ENCODE measurements at places on chromosomes 11 and 22. TPM values are rescaled to one million over a fixed set of nuclear protein-coding genes. Genes with fewer than 3 reads are reported as not detected.

DNA sequence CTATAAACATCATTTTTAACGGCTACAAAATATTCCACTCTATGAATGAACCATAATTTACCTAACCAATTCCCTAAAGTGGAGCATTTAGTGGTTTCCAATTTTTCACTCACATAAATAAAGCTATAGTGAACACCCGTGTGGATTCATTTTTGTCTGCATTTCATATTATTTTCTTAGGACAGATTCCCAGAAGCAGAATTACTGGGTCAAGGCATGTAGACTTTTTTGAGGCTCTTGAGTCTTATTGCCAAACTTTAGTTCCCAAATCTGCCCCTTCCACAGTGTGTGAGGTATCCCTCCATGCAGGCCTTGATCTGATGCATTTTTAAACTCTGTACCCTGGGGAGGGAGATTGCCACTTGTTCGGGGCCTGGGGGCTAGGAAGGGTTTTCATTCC lies 198.2 kb downstream of the TENM4 start:
- no peak for DNase-seq

The LRRN4CL gene
- total RNA-seq = 195 TPM

The BANF1 gene
- 67.2 TPM for total RNA-seq

The MN1 gene
- 1.8 TPM for total RNA-seq

DNA sequence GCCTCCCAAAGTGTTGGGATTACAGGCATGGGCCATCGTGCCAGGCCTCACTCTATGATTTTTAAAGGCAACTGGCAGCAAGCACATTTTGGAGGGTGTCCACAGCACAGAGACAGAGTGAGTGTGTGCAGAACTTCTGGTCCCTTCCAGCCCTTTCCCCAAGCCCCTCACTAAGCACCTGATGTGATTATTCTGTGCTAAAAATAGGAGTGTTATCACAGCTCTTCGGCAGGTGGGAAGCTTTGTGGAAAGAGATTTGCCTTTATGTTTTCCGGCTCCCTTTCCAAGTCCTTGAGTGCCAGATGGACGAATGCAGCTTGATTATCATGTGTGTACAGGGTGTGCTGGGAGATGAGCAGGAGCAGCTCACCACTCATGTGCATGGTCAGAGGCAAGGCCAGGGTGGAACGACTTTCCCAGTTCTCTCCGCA lies 310.8 kb downstream of the DDX10 start:
- DNase-seq = no peak

DNA sequence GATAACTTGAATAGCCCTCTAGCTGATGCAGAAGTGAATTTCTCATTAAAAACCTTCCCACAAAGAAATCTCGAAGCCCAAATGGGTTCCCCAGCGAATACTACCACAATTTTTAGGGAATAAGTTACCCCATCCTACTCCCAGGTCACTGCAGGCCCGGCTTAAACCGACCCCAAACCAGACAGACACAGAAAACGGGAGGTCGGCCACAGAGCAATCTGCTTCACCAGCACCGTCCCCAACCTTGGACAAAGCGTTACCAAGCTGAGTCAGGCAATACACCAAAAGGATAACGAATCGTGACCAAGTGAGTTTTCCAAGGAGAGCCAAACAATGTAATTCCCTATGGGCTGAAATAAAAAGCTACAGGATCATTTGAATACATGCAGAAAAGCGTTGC lies 575 bp upstream of the MOV10L1 start:
- no peak for DNase-seq

The USP35 gene
- total RNA-seq = 8.1 TPM

- DNase-seq = no peak
Measured at GRCh38 chr22:23117891-23118646, 23.7 kb downstream of the RSPH14 start.

The OR6T1 gene
- not detected for total RNA-seq

GRCh38 chr11:81870815-81871214 lies 862.8 kb downstream of the FAM181B start:
- DNase-seq = no peak

GRCh38 chr11:1983601-1983961 lies 14.1 kb downstream of the H19 start:
- DNase-seq = no peak

DNA sequence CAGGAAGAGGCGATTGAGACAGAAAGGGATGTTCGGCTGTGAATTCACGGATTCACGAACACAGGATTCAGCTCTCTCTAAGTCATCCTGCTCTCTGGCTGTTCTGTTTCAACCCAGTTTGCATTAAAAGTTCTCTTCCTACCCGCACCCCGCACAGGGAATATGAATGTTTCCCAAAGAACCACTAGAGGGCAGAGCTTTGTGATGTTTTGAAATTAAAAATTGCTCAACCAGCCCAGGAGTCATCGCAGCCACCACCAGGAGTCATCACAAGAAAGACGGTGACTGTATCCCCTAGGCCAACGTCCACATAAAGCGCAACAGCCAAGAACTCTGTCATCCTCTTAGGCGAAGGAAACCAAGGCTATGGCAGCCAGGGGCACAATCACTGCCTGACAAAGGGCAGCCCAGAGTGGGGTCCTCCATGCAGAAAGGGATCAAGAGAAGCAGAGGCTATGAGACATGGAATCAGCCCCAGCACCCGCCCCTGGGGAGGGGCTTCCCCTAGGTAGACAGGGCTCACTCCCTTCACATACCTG lies 122.4 kb downstream of the WT1 start:
- peak; percentile 53 for DNase-seq

GRCh38 chr22:20867179-20868024 lies 8.6 kb downstream of the SNAP29 start:
- no peak for DNase-seq

DNA sequence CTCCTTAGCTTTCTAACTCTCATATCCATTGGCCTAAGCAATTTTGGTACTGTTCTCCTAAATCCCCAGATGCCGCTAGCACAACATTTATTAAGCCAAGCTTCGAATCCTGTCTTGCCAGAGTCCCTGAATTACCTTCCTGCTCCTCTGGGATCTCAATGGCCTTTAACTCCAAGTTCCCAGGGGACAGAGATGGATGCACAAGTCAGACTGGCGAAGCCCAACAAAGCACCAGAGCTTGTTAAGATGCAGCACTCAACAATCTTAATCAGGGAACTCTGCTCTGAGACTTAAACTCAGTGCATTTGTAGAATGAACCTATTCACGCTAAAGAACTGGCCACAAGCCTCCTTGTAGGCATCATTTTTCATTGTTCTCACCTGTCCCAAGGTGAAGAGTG lies 9.4 kb downstream of the GALNT18 start:
- no peak for DNase-seq

- DNase-seq = peak; percentile 70
Measured at GRCh38 chr11:19196432-19196831, 5.4 kb downstream of the CSRP3 start.

GRCh38 chr11:87223816-87224215 lies 186.1 kb downstream of the TMEM135 start:
- DNase-seq = no peak

GRCh38 chr11:34006876-34007275 lies 44.7 kb upstream of the CAPRIN1 start:
- no peak for DNase-seq

The ABTB2 gene
- total RNA-seq = 7.0 TPM

The ACTN3 gene
- 0.75 TPM for total RNA-seq

- peak; percentile 83 for DNase-seq
Measured at GRCh38 chr11:68998390-68998911, 14.6 kb downstream of the MRGPRF start.

The KCTD14 gene
- total RNA-seq = 0.35 TPM

The SCUBE1 gene
- total RNA-seq = not detected

The BTG4 gene
- total RNA-seq = not detected

DNA sequence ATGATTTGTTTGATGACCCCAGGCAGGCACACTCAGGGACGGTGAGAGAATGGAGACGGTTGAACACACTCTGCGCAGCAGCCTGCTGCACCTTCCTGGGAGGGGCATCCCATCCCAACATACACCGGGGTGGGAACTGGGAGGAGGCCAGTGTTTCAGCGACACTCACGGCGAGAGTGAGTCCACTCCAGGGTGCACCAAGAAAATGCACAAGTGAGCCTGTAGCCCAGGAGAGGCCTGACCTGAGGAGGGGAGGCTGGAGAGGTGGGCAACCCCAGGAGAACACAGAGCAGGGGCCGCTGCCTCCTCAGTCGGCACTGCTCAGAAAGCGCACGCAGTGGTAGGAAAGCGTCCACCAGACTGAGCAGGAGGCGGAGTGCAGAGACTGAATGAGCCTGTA lies 54.5 kb downstream of the IGF2 start:
- no peak for DNase-seq

- DNase-seq = no peak
Measured at GRCh38 chr11:119672597-119672996, 56.4 kb downstream of the NECTIN1 start.

The RBM4B gene
- total RNA-seq = 21.2 TPM

- DNase-seq = no peak
Measured at GRCh38 chr22:20219667-20220628, 48.2 kb downstream of the RTN4R start.

The C11orf58 gene
- total RNA-seq = 127 TPM

DNA sequence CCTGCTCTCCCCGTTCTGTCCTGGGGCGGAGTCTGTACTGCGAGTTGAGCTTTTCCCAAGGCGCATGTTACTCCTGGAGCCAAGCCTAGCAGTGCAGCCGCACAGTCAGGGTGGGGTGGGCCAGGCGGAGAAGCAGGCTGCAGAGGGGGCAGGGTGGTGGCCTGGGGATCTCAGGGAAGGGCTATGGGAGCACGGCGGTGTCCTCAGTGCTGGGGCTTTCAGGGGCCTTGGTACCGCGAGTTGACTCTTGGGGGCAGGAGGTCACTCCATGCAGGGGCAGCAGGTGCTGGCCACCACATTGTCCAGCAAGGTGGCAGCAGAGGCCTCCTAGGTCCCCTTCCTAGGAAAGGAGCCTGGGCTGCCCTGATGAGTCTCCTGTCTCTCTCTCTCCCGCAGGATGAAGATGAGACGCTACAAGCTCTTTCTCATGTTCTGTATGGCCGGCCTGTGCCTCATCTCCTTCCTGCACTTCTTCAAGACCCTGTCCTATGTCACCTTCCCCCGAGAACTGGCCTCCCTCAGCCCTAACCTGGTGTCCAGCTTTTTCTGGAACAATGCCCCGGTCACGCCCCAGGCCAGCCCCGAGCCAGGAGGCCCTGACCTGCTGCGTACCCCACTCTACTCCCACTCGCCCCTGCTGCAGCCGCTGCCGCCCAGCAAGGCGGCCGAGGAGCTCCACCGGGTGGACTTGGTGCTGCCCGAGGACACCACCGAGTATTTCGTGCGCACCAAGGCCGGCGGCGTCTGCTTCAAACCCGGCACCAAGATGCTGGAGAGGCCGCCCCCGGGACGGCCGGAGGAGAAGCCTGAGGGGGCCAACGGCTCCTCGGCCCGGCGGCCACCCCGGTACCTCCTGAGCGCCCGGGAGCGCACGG lies 14.9 kb upstream of the MIEF1 start:
- DNase-seq = no peak

The MMP27 gene
- total RNA-seq = not detected

The TIMM10 gene
- total RNA-seq = 24.0 TPM

The TIGD3 gene
- total RNA-seq = 0.73 TPM

DNA sequence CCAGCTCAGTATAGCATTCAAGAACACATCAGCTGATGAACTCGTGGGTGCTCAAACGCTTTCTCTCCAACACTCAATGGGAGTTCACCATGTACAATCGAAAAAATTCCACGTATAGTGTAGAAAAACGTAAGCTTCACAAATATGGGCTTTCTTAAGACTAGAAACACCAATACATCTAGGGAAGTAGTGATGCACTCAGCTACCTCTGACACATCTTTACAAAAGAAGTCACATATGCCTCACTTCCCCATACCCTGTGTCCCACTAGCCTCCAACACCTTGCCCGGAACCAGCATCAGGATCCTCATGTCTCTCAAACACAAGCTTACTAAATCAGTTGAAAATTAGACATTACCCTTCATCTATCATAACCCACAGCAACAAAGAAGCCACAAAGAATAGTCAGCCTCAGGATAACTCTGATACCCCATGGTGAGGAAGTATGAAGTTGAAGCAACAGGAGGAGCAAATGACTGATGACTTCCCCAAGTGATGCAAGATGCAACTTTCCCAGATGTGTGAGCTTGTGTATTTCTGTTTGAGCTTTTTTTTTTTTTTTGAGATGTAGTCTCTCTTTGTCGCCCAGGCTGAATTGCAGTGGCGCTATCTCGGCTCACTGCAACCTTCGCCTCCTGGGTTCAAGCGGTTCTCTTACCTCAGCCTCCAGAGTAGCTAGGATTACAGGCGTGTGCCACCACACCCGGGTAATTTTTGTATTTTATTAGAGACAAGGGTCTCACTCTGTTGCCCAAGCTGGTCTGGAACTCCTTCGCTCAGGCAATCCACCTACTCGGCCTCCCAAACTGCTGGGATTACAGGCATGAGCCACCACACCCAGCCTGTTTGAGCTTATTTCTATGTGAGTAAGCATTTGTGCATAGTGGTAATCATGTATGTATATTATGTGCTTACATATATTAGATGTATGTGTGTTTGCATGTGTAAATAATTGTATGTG lies 8.5 kb upstream of the DENND5A start:
- no peak for DNase-seq

GRCh38 chr11:102396708-102397563 lies 49.9 kb downstream of the BIRC2 start:
- DNase-seq = peak; percentile 20

GRCh38 chr11:130211781-130212401 lies 52.3 kb downstream of the ST14 start:
- DNase-seq = no peak

DNA sequence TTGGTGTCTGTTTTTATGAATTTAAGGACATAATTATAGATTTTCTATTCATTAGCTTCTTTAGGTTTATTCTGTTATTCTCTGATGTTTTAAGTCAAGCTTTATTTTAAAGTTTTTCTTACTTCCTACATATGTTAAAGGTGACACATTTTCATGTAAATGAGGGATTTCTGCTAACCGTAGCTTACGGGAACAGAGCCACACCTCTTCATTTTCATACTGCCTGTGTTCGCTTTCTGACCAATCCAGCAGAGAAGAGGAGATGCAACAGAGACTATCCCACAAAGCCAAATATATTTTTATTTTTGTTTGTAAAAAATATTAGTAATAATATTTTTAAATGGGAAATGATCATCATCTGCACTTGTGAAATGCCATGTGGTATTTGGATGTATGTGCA lies 774.1 kb downstream of the BRD1 start:
- no peak for DNase-seq

DNA sequence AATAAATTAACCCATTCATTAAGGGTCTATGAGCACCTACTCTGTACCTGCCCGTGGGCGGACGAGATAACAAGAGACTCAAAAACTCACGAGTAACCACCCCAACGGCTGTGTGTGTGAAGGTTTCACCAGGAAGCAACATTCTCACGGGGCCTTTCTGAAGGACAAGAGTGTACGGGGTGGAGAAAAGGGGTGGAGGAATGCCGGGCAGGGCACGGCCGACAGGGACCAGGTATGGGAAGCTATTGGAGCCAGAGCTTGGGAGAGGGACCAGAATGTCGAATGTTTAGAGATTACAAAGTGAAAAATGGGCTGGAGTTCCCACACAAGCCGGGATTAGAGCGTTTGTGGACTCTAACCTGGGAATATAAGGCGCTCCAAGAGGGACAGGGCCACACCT lies 1.6 kb downstream of the KMT5B start:
- DNase-seq = no peak

The PLAAT5 gene
- 0.52 TPM for total RNA-seq

The CCND1 gene
- 133 TPM for total RNA-seq

- no peak for DNase-seq
Measured at GRCh38 chr11:111225881-111226280, 19.6 kb upstream of the POU2AF2 start.

Data from myocyte (in vitro differentiated cells).